GM12878 (cell line): ENCODE measurements at places on chromosomes 12 and 14. TPM values are rescaled to one million over a fixed set of nuclear protein-coding genes. Genes with fewer than 3 reads are reported as not detected.

Gene SLC6A15
- not detected in 2 replicates for total RNA-seq

Gene PAX9
- total RNA-seq: 0.27 and 0.28 TPM in 2 replicates

Gene PROX2
- 0.11 and 0.33 TPM in 2 replicates for total RNA-seq

GRCh38 chr14:54252072-54252730 is 144.6 kb upstream of the CDKN3 start:
- no peak overlapping the region for H3K4me3 ChIP-seq
- no peaks in the 10 kb centered on the region; the same call in 1 of the 2 replicates for H3K27me3 ChIP-seq
- no peak overlapping the region for H3K27ac ChIP-seq
- no peak for DNase-seq
- H3K36me3 ChIP-seq: no peaks in the 10 kb centered on the region

- no peaks in the 10 kb centered on the region; the same call in 1 of the 2 replicates for H3K27me3 ChIP-seq
- DNase-seq: no peak
- H3K4me3 ChIP-seq: no peak overlapping the region
- H3K4me1 ChIP-seq: peaks cover 11% of the 10 kb centered on the region; the same call in 1 of the 2 replicates
Observed at GRCh38 chr12:4225571-4225970, 48.0 kb upstream of the CCND2 start.

- no peaks in the 10 kb centered on the region for H3K36me3 ChIP-seq
- no peaks in the 10 kb centered on the region for H3K27me3 ChIP-seq
- no peaks in the 10 kb centered on the region for H3K4me1 ChIP-seq
- no peak overlapping the region for H3K27ac ChIP-seq
- H3K4me3 ChIP-seq: no peak overlapping the region
Observed at GRCh38 chr12:82481954-82482353, 123.6 kb downstream of the METTL25 start.

DNA sequence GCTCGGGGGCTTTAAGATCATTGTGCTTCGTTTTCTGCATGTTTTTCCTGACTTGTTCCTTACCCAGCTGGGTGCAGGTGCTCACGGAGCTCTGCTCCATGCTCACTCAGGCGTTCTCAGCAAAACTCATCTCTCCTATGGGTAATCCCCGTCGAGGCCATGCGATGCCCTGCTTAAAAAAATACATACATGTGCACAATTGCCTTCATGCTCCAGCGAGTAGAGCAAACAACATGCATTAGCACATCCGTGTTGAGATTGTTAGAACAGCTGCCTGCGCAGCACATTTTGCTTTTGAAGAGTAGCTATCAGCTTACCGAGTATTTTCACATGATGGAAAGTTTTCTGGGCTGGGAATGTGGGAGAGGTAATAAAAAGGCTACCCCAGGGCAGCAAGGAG is 16.2 kb downstream of the AACS start:
- H3K4me3 ChIP-seq: no peak overlapping the region
- no peaks in the 10 kb centered on the region for H3K4me1 ChIP-seq
- no peak for DNase-seq
- no peak overlapping the region for H3K27ac ChIP-seq
- H3K27me3 ChIP-seq: no peaks in the 10 kb centered on the region
- peaks cover 11% of the 10 kb centered on the region for H3K36me3 ChIP-seq

- no peak overlapping the region for H3K27ac ChIP-seq
- H3K27me3 ChIP-seq: no peaks in the 10 kb centered on the region
- DNase-seq: no peak
- no peak overlapping the region for H3K4me3 ChIP-seq
Observed at GRCh38 chr14:48973151-48973550, 613.0 kb downstream of the RPS29 start.

GRCh38 chr12:13812168-13812567 is 169.2 kb downstream of the GRIN2B start:
- H3K4me3 ChIP-seq: no peak overlapping the region
- DNase-seq: no peak
- H3K27me3 ChIP-seq: no peaks in the 10 kb centered on the region
- H3K27ac ChIP-seq: no peak overlapping the region
